RWPE2 (cell line): ENCODE measurements at places on chromosomes 13 and 19.

GRCh38 chr13:59771272-59771671 lies 392.5 kb downstream of the DIAPH3 start:
- DNase-seq = no peak

- no peak for DNase-seq
These were observed 40.7 kb upstream of the SIN3B start for GRCh38 chr19:16788479-16788878.

- no peak for DNase-seq
These were observed 4.6 kb upstream of the CCNE1 start for GRCh38 chr19:29807178-29807577.

- no peak for DNase-seq
These were observed 12.7 kb downstream of the EGLN2 start for GRCh38 chr19:40811478-40812341.

- DNase-seq = no peak
These were observed 7.1 kb downstream of the RBM26 start for GRCh38 chr13:79398915-79399314.

- no peak for DNase-seq
These were observed 21.8 kb downstream of the SACS start for GRCh38 chr13:23411706-23412105.

GRCh38 chr13:23557733-23558132 lies 12.5 kb upstream of the TNFRSF19 start:
- no peak for DNase-seq

- DNase-seq = no peak
These were observed 9.9 kb downstream of the ZNF91 start for GRCh38 chr19:23385404-23385803.

GRCh38 chr19:41364524-41365391 lies 809 bp upstream of the B9D2 start:
- DNase-seq = no peak

DNA sequence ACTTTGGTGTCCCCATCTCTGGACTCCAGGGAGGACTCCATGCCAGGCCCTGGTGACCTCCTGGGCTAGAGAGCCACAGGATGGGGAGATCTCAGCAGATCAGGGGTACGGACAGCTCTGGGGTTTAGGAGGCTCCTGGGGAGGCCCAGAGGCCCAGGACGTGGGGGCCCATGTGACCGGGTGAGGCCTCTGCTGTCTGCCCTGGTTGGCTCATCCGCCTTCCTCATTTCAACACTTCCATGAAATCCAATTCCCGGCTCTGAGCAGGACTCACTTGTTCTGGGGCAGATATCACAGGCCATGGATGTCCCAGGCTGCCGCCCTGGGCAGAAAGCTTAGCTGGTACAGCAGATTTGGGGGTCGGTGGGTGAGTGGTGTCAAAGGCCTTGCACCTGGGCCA lies 1.1 kb upstream of the PRAM1 start:
- no peak for DNase-seq

- no peak for DNase-seq
These were observed 101.3 kb downstream of the ARHGEF7 start for GRCh38 chr13:111216166-111216960.

DNA sequence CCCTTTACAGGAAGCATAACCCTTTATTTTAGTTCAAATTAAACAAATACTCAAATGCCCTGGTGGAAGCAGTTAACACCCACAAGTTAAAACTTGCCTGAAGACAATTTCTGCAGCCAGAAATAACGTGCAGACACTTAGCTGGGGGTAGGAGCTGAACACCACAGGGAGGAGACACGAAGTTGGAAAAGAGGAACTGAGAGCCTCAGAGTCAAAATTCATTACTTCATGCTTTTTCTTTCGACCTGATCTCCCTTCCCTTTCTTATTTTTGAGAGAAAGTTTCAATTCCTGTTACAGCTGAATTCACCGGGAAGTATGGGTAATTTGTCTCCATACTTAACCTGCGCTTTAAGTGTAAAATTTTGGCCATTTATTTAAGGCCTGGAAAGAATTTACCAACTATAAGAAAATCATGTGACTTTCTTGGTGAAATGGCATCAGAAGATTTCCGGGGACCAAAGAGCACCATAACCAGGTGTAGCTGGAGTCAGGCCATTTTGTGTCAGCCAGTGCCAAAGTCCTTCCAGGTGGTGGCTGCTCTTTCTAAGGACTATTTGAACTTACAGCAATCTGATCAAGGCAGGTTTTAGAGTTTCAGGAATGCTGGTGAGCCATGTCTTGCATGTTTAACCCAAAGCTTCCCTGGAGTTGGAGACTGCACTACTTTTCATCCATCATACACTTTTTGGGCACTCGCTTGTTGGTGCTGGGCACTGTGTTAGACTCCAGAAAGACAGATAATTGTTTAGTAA lies 46.5 kb upstream of the RCBTB2 start:
- no peak for DNase-seq

GRCh38 chr13:108305655-108306054 lies 36.1 kb downstream of the TNFSF13B start:
- no peak for DNase-seq

GRCh38 chr19:6632002-6632621 lies 37.8 kb downstream of the TNFSF14 start:
- no peak for DNase-seq

DNA sequence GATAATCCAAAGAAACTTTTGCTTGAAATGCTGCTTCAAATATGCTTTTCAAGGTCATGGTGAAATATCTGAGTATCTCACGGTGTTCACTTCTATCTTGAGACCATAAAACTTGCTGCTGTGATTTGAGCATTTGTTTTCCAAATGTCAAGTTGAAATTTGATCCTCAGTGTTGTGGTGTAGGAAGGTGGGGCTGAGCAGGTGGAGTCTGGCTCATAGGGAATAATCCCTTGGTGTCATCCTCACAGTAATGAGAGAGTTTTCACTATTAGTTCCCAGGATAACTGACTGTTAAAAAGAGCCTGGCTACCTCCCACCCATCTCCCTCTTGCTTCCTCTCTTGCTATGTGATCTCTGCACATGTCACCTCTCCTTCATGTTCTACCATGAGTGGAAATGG lies 858.0 kb upstream of the SLITRK5 start:
- no peak for DNase-seq

DNA sequence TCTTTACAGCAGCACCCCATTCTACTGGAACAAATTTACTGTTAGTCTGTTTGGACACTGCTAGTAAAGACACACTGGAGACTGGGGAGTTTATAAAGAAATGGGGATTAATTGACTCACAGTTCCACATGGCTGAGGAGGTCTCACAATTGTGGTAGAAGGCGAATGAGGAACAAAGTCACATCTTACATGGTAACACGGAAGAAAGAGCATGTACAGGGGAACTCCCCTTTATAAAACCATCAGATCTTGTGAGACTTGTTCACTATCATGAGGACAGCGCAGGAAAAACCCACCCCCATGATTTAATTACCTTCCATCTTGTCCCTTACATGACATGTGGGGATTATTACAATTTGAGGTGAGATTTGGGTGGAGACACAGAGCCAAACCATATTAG lies 1204.2 kb downstream of the SLITRK1 start:
- DNase-seq = no peak

DNA sequence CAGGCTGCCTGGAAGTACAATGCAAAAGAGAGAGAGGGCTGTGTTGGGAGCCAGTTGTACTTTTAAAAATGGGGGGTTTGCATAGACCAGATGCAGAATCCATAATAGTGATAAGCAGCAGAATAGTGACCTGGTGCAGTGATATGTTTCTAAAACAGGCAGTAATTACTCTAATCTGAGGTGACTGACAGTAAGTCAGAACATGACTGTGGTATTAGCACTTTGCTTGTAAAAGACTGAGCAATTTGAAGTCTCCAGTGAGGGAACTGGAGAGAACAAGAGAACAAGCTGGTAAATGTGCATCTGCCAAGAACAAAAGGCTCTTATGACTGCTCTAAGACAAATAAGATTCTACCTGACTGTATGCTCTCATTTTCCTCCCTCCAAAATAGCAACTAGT lies 383.4 kb downstream of the ITGBL1 start:
- no peak for DNase-seq

DNA sequence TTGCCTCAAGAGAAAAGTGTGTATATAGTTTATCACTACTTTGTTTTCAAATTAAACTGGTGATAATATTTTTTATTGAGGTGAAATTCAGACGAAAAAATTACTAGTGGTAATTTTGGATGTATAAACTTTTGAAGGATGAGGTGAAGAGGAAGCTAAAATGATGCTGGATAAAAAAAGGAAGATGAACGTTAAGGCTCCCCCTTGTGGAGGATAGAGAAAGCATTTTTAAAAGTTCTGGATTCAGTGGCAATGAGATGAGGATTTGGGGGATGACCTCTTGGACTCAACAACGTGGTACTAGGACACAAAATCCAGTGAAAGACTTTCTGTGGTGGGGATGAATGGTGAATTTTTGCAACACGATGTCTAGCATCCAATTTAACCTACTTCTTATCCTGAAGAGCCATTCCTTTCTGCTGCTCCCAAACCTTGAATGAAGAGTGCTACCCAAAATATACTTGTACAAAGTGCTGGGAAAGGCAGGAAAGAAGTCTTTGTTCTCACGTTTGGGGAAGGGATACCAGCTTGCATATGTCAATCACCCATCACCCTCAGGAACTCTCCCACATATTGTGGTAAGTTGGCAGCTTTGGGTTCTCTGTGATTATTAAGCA lies 7.3 kb upstream of the SIGLEC5 start:
- no peak for DNase-seq

DNA sequence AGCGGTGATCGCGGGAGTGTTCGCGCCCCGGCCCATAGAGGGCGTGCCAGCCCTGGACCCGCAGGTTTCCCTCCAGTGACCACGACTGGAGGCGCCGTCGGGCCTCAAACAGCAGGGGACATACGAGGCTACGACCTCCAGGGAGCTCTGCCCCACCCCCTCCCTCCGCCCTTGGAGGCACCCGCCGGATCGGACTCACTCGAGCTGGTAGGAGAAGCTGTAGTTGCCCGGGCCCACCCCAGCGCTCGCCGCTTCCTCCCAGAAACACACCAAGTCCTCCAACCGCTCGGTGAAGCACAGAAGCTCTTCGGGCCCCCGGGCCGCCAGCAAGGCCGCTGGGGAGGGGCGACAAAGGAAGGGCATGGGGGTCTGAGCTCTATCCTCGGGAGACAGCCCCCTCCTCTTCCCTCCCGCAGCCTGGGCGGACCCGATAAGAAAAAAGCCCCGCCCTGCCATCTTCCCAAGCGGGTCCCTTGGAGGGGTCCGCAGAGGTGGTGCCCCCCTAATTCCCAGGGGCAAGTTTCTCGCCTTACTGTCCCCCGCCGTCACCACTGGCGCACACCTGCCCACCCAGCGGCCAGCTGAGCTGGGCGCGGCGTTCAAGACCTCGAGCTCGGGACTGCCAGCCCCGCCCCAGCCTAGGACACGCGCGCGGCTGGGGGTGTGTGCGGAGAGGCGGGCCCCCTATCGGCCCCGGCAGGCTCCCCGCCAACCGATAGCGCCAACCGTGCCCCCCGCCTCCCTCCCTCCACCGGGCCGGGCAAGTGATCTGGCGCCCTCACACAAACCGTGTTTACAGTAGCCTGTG lies 1.0 kb downstream of the EPOR start:
- peak; percentile 67 for DNase-seq

GRCh38 chr13:77919246-77919920 lies 752 bp upstream of the EDNRB start:
- no peak for DNase-seq

DNA sequence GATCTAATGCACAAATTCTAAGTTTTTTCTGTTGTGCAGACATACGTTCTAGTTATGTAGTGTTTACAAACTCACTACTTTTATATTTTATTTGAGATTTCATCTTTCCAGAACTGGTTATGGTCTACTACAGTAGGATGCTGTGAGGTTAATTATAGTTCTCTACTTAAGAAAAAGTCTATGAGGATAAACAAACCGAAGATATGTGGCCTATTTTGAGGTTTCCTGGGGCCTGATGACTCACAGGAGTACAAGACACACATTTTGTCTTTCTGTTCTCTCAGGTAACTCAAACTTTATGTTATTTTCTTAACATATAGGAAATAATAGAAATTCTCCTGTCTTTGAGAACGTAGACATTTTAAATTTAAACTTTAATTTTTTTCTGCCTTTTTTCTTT lies 45.1 kb downstream of the PCDH20 start:
- DNase-seq = no peak

DNA sequence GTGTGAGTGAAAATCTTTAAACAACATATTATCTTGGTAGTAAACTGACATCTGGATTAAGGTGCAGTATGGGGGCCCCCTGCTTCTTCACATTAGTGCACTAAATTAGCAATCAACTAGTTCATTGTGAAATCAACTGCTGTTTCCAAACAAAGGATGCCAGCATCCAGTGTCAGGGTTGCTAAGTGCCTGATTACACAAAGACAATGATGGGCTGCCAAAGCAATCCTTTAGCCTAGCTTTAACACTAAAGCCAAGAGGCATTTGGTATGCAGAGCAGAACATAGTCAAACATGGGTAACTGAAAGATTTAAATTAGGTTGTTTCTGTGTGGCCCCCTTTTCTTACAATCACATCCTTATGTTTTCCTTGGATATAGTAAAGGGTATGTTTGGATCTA lies 543.1 kb upstream of the SLITRK5 start:
- no peak for DNase-seq

- DNase-seq = no peak
These were observed 32.1 kb upstream of the PEPD start for GRCh38 chr19:33553530-33554310.

GRCh38 chr19:5091018-5091683 lies 122.2 kb downstream of the KDM4B start:
- DNase-seq = no peak

GRCh38 chr13:97879646-97880310 lies 73.7 kb upstream of the IPO5 start:
- DNase-seq = no peak

DNA sequence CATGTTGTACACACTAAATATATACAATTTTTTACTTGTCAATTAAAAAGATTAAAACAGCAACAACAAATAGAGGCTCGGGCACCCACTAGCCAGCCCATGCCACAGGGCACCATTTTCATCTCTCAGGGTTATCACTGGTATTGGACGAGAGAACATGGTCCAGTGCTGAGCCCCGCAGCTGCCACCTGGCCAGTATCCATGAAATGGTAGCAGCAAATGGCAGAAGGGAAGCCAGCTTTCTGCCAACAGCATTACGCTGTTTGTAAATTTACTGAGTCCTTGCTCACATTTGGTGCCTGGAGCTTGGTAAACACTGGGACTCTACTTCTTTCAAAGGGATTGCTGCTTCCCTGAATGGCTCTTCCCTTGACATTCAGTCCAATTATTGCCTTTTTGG lies 87.9 kb upstream of the WASF3 start:
- DNase-seq = no peak

GRCh38 chr19:3465552-3465951 lies 14.8 kb downstream of the SMIM24 start:
- no peak for DNase-seq

GRCh38 chr19:54653181-54653809 lies 9.5 kb upstream of the LILRB4 start:
- no peak for DNase-seq

DNA sequence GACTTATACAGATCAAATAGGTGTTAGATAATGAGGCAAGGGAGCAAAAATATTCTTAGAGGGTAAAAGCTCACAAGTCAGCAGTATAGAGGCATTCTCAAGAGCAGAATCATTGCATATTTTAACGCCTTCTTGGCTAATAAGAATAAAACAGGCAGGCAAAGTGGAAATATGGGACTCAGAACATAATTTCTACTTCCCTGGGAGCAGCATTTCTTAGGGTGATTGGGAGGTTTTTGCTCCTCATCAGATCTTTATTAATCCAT lies 39.6 kb downstream of the LHFPL6 start:
- DNase-seq = no peak

GRCh38 chr13:53281677-53282076 lies 253.1 kb downstream of the OLFM4 start:
- no peak for DNase-seq
